AG04450 (cell line): ENCODE measurements at places on chromosomes 11 and 22. TPM values are rescaled to one million over a fixed set of nuclear protein-coding genes. Genes with fewer than 3 reads are reported as not detected.

OR6T1 gene
- not detected in 2 replicates for polyA plus RNA-seq

IGF2 gene
- 16.6 and 30.8 TPM in 2 replicates for polyA plus RNA-seq

RBFOX2 gene
- polyA plus RNA-seq: 253 and 288 TPM in 2 replicates

TMPRSS4 gene
- not detected in 2 replicates for polyA plus RNA-seq

- DNase-seq: no peak
These were observed 564.2 kb upstream of the ANO5 start for GRCh38 chr11:21628641-21629040.

DNA sequence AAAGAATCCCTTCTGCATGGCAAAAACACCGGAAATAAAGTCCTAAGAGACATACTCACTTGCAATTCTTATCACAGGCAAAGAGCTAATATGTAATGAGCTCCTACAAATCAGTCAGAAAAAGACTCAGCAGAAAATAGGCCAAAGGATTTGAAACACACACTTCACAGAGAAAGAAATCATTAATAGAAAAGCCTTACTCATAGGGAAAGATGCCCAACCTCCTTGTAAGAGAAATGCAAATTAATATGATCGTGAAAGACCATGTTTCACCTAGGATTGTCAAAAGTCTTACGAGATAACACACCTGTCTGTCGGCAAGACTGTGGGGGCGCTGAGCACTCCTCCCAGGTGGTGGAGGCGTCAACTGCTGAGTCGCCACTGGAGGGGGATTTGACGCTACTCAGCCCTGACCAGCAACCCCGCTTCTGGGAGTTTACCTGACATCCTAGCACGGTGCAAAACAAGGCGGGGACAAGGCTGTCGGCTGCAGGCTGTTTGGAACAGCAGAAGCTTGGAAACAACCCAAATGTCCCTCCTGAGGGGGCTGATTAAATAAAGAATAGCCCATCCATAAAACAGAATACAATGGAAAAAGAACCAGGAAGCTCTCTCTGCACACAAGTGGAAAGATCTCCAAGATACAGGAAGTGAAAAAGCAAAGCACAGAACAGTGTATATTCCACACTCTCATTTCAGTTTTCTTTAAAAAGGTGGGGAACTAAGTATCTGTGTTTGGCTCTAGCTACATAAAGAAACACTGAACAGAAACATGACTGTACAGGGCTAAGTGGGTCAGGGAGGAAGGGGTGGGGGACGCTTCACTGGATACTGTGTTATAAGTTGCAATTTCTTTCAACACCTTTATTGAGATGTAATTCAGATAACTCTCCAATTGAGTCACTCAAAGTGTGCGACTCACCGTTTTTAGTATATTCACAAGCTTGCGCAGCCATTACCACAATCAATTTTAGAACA, 11.5 kb downstream of the CSNK1E start:
- no peak for DNase-seq

GRCh38 chr11:59582006-59582405, 33.6 kb downstream of the OSBP start:
- DNase-seq: no peak

- DNase-seq: no peak
These were observed 94.0 kb upstream of the APOA1 start for GRCh38 chr11:116931206-116931953.

DNA sequence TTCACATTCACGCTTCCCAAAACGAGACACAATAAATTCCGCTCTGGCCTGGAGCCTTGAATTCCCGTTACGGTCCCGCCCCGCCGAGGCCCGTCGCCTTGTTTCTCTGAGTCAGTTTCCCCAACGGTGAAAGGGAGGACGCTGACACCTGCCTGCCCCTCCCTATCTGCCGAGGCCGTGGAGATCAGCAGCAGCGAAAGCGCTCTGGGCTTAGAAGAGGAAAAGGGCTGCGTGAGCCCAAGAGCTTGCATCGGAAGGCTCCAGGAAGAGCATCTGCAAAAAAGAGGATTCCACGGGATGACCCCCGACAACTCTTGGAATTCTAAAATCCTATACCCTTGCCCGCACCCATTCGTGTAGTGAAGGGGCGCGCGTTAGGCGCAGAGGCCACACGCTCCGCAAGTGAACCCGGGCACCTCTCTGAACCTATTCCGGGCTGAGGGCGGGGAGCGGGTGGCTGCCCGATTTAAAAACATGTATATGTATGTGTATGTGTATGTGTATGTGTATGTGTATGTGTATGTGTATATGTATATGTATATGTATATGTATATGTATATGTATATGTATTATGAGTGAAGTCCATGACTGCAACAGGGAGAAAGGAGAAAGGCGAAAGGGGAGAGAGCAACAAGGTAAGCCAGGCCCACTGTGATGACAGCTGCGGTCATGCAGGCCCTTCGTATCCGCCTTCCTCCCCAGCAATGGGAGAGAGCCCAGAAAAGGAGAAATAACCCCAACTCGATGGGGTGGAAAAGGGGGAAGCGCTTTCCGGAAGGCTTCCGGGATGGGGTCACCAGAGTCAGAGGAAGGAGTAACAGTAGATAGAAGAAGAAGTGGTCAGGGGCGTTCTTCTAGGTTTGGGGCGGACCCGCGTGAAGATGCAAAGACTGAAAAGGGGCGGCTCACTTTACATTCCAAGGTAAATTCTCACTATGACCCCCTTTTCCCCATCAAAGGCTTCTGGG, 948 bp upstream of the MRTFA start:
- no peak for DNase-seq

- no peak for DNase-seq
These were observed 846.0 kb downstream of the TBC1D22A start for GRCh38 chr22:47608421-47608820.

DNA sequence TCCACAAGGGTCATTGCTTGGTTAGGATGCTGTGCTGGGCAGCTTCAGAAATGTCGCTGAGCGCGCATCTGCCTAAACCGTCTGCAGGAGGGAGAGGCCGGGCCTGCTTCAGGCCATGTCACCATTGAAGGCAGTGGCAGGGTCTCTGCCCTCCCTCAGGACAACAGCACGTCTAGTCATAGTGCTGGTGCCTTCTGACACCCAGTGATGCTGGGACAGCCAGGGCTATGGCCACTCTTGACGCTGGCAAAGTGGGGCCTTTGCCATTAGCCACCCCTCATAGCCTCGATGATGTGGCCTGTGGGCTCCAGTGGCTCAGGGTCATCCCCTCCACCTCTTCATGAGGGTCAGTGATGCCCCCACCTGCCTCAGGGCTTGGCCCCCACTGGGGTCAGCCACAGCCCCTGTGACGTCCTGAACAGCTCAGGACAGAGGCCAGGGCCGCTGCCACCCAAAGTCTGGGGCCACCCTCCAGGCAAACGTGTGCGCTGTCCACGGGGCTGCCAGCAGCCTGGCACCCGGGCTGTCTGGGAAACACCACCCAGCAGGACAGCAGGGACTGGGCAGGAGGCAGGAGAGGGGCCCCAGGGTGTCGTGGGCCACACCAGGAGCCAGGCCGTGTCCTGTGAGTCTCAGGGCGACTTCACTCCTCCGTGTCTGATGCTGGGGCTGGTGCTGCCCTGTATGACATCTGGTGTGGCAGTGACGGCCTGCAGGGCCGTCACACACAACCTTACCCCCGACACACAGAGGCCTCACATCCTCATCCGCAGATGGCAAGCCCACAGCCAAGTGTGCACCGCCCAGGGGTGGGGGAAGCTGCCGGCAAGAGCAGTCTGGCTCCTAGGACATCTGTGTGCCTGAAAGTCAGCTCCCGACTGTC, 42.5 kb downstream of the CERK start:
- DNase-seq: no peak

- DNase-seq: no peak
These were observed 17.3 kb upstream of the NEU3 start for GRCh38 chr11:74971424-74971823.

DNA sequence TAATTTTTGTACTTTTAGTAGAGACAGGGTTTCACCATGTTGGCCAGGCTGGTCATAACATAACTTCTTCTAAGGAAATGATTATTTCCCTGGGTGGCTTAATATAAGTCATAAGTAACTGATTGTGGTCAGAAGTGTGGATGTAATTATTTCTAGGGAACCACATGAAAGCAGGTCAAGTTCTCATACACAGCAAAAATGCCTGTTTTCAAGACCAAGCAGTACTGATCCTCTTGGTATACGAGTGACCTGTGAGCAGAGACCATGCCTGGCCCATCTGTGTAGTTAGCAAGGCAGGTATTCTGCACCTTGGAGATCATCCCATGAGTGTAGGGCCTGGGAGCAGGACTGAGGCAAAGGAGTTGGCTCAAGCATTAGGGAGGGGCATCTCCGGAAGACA, 32.5 kb upstream of the NUCB2 start:
- no peak for DNase-seq

DNA sequence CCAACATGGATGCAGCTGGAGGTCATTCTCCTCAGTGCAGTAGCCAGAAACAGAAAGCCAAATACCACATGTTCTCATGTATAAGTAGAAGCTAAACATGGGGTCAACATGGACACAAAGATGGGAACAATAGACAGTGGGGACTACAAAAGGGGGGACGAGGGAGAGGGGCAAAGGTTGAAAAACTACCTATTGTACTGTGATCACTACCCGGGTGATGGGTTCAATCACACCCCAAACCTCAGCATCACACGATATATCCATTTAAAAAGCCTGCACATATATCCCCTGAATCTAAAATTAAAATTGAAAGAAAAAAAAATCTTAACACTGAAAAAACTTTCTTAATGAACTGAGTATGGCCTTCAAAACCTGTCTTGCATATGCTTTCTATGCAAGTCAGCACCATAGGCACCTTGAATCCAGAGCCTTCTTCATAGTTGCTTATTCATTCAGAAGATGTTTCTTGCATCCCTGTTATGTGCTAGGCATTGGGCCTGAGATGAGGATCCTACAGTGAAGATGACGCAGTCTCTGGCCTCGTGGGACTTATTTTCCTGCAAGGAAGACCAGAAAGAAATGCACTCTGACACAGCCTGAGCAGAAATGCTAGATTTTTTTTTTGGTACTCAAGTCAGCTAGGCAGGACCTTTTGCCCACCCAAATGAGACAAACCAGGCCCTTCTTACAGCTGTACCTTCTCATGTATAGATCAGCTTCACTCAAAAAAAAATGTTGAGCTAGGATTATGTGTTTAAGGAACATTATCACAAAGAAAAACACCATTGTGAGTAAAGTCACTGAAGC, 21.0 kb downstream of the NNMT start:
- no peak for DNase-seq

DNA sequence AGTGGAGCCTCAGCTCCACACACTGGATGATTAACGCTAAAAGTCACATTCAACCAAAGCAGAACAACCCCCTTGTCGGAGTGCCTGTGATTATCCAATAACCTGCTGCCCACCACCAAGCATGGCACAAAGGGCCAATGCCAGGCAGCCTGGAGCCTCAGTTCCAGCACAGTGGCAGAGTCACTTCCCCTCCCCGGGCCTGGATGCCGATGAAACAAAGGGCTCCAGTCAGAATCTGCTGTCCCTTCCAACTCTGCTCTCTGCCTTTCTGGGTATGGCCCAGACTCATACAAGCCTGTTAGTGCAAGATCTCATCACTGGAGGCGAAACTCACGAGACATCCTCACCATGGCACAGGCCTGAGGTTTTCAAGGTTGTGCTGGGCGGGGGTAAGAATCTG, 52.1 kb downstream of the CLTCL1 start:
- no peak for DNase-seq

DNA sequence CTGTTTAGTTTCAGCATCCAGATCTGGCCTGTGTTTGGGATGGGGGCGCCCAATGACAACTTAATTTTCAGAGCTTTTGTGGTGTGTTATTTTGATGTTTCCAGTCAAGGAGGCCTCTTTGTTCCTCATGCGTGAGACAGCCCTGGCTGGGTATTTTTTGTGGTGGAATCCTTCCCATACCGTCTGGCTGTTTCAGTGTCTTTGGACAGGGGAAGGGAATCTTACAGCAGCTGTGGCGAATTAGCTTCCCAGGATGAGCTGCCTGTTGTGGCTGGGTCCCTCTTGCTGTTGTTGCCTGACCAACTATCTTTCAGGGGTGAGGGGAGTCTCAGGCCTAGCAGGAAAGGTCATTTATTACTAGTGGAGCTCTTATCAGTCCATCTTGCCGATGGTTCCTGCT, 138.8 kb downstream of the ARHGAP20 start:
- no peak for DNase-seq

DNA sequence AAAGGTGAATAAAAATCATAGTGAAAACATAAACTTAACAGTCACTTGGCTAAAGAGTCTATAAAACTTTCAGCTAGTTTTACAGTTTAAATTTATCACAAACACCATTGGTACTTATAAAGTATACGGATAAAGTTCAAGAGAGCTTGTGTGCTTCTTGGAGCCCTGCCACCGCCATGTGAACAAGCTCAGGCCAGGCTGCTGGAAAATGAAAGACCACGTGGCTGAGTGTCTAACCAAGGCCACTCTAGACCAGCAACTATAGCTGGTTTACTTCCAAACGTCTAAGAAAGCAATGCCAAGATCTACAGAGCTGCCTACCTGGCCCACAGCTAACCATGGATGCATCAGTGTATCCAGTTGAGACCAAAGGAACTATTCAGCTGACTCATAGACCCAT, 66.3 kb upstream of the API5 start:
- no peak for DNase-seq

DNA sequence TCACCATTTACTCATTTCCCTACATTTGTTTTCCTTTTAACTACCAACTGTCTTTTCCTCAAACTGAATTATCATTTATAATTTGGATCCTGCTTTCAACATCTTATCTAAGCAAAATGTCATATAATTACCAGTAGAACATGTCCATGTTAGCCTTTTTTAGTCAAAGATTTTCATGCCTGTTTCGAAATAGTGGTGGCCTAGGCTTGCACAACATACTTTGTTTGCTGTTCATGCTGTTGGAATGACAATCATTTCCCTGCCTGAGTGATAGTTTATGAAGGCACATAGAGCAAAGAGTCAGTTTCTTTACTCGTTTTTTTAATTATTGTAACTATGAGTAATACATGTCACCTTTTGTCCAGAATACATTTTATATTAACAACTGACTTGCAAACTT, 144.3 kb upstream of the ANO3 start:
- peak; percentile 27 for DNase-seq

DNA sequence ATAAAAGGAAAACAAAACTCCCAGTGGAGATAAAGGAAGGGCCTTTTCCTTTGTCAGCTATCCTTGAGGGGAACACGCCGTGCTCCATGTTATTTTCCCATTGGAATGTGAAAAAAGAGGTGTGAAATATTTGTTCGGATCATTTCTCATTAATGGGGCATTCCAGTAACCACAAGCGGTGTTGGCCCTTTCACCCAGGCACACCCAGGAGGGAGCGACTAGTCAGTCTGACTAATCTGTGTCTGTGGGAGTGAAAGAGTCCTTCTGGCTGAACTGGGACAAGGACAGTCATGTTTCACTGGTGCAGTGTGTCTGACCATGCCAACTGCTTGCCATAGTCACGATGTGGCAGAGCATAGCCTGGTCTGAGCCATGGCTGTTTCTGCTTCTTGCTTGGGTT, 13.0 kb upstream of the MYEOV start:
- no peak for DNase-seq

GRCh38 chr11:70675697-70676374, 277.5 kb downstream of the CTTN start:
- DNase-seq: no peak

DNA sequence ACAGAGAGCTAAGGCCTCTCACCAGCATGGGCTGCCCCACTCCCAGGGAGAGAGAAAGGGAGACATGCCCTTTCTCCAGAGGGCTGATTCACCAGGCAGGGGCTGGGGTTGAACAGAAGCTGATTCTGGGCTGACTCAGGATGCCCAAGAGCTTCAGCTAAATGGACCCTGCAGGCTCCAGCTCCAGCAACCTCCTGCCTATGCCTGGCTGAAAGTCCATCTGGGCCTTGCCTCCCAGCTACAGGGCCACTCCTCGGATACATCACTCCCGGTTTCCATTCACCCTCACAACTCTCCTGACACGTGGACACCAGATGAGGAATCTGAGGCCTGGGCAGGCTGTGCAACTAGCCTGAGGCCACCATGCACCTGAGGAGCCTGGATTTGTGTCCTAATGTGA, 215.5 kb downstream of the BUD13 start:
- no peak for DNase-seq
